ENCODE measurements at places on chromosomes 1 and 21.

DNA sequence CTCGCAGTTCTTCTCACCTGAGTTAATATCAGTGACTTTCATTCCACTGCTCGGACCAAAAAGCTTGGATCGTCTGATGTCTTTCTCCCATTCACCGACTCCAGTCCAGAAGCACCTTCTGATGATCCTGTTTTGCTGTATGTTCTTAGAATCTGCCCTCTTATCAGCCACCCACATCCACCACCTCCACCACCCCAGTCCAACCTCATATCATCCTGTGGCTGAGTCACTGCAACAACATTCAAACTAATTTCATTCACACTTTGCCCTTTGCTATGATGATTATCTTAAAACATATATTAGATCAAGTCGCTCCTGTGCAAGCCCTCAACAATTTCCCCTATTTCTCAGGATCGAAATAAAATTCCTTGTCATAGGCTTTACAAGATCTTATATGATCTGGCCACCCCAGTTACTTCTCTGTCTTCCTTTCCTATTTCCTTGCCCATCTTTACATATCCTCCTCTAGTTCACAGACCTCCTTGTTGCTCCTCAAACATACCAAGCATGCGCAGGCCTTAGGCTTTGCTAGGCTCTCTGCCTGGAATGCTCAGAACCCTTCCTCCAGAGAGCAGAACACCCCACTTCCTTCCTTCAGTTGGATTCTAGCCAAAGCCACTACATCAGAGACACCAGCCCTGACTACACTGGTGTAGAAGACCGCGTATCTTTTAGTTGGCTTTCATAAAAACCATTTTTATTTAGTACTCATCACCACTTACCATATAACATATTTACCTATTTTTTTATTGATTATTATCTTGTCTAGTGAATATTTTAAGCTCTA lies 335.7 kb upstream of the GREM2 start:
- DNase-seq, result peak; percentile 14

DNA sequence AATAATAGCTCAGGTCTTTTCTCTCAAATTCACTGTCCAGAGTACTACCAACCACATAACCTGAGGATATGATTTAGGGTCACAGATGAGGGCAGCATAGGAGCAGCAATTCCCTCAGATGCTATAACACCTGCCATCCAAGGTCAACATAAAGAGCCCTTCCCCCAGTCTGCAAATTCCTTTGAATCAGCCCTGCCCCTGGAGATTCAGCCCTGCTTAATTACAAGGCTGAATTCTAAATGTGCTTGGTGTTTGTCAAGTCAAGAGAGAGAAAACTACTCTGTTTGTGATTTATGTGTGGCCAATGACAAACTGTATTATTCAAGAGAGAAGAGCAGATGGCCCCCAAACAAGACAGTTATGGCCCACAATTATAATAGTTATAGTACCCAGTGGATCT lies 195.7 kb upstream of the ADGRL2 start:
- no peak for DNase-seq

GRCh38 chr1:230401763-230402294 lies 24.3 kb downstream of the PGBD5 start:
- peak; percentile 45 for DNase-seq

DNA sequence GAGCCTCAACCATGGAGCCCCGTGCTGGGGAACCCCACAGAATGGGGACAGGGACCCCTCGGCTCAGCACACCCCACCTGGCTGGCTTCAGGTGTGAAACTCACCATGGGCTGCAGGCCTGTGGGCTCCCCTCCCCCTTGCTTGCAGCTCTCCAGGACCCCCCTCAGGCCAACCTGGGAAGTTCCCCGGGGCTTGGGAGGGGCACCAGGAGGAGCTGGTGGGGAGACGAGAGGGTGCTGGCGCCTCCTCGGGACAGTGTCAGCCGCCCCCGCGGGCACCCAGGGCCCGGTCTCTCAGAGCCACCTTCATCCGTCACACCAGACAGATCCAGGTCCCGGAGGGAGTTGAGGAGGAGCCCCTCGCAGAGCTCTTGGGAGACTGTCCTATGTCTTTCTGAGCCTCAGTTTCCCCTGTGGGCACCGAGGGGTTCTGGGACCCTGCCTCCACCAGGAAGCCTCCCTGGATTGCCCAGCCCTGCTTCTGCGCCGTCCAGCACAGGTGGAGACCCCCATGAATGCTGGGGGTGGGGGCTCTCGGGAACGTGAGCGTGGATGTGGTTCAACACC lies 657 bp upstream of the TNFRSF18 start:
- DNase-seq, result no peak

- DNase-seq, result peak; percentile 93
Observed at GRCh38 chr1:100351095-100351887, 1.0 kb upstream of the CDC14A start.

- DNase-seq, result no peak
Observed at GRCh38 chr21:41010101-41010435, 157.9 kb upstream of the BACE2 start.

DNA sequence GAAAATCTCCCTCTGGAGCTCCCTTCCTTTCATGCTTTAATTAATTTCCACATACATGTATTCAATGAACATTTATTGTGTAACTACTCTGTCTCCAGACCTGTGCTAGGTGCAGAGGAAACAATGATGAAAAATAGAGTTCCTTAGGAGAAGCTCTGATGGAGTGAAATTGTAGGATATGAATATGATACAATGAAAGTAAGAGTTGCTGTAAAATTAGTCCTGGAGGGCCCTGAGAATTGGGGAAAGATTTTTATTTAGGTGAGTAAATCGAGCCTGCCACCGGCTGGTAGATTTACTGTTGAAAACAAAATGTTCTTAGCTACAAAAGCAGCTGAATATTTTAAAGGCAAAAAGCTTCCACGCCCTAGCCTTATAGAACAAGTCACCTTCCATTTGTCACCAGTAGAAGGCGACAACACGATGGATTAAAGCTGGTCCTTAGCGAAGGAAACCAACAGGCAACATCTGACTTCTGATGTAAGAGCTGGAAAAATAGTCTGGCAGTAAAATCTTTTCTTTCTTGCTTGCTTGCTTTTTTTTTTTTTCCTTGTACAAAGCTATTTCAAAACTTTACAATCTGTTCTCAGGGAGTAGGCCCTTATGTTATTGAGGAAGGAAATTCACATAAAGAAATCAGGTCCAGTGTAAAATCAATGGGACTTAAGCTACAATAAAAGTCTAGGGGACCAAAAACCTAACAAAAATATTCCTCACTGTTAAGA lies 82.0 kb upstream of the ROR1 start:
- DNase-seq, result peak; percentile 77

- no peak for DNase-seq
Observed at GRCh38 chr1:219283541-219283940, 109.9 kb downstream of the LYPLAL1 start.

DNA sequence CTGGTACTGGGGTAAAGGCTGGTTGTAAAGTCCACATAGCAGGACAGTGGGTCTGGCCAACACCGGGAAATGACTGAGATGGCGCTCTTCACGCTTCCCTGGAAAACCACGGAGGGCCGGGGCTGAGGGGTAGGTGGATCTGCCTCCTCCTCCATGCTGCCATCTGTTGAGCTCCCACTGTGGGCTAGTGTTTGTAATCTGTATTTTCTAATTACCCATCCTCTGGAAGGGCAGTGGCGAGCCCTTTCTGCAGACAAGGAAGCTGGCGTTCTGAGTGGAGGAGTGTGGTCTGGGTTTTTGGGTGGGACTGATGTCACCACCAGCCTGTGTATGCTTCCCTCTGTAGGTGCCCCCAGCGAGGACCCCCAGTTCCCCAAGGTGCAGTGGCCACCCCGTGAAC lies 34.1 kb upstream of the LHX4 start:
- no peak for DNase-seq

DNA sequence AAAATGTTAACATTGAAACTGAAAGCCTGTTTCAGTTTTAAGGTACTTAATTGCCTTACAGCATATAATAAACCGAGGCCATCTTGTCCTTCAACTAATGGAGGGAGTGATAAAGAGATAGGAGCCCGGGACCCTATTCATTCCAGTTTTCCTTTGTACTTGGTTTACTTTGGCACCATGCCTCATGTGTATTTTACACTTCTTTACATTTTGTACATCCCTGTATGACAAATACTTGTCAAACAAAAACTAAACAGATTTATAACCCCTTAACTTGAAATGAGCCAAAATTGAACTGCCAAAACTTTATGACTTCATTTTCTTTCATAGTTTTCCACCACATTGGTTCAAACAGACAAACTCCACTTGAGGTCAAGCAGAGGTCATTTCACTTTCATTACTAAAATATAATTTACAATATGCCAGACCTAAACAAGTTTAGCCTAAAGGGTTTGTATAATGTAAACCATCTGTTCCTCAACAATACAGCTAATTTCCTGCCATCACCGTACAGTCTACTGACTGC lies 30.9 kb upstream of the UBE2U start:
- DNase-seq, result peak; percentile 60

GRCh38 chr1:21564521-21565095 lies 55.4 kb downstream of the ALPL start:
- DNase-seq, result no peak

- DNase-seq, result no peak
Observed at GRCh38 chr1:245197121-245197520, 42.3 kb downstream of the KIF26B start.

DNA sequence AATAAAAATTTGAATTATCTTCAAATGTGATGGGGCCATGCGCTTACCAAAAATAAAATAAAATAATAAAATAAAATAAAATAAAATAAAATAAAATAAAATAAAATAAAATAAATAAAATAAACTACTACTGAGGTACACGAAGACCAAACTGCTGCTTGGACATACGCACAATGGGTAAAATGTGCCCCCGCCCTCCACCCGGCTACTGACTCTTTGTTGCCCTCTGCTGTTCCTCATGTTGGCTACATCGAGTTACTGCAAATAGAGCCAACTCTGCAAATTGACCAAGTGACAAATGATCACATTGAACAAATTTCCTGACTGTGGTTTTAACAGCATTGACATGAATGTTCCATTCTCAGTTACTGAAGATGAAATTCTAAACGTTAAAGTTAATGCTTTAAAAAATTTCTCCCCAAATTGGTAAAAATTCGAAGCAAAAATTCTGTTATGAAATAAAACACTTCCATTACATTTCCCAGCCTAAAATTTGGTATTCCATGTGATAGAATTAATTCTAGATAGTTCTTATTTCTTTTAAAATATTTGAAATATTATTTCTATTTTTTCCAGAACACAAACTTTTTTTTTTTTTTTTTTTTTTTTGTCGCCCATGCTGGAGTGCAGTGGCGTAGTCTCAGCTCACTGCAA lies 18.8 kb upstream of the MAP1LC3C start:
- peak; percentile 62 for DNase-seq

DNA sequence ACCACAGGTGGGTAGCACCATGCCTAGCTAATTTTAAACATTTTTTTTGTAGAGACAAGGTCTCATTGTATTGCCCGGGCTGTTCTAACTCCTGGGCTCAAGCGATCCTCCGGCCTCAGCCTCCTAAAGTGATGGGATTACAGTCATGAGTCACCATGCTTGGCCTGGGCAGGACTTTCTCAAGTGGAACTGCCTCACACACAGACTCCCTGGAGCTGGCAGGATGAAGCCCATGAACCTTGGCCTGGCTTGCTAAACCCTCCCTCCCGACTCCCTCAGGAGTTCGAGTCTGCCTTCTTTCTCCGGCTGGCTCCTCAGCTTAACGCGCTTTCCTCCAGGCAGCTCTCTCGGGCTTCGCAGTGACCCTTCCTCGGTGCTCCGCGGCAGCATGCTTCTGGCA lies 7.7 kb upstream of the ECE1 start:
- DNase-seq, result peak; percentile 45

GRCh38 chr1:172980456-172980855 lies 70.3 kb downstream of the TNFSF18 start:
- DNase-seq, result peak; percentile 56

- DNase-seq, result no peak
Observed at GRCh38 chr1:229003233-229004031, 267.5 kb upstream of the RAB4A start.

DNA sequence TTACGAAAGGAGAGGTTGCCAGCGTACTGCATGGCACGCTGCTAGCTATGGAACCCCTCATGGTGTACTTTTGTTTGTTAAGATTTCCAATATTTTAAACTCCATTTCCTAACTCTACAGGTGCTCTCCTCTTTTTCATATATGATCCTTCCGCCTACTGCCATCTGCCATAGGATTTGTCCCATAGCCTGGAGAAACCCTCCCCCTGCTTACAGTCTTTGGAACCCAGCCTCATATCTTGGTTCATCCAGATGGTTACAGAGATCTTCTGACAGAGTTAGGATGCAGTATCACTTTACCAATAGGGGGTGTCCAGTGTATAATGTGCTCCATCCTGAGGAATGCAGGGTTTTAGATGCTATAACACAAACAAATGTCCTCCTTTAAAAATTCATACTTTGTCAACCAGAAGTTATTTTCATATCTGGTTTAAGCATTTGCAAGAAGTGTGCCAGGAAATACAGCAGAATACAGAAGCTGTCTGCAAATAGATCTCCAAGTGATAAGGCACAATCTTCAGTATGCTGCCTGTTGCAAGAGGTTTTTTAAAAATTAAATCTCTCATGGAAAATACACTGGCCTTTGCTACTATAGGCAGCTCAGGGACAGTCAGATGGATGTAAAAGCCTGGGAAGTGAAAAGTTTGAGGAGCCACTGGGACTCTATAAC lies 377.8 kb downstream of the KCNH1 start:
- no peak for DNase-seq

- no peak for DNase-seq
Observed at GRCh38 chr1:9321986-9322660, 29.4 kb downstream of the SPSB1 start.

- no peak for DNase-seq
Observed at GRCh38 chr21:41643246-41643966, 123.4 kb downstream of the RIPK4 start.

DNA sequence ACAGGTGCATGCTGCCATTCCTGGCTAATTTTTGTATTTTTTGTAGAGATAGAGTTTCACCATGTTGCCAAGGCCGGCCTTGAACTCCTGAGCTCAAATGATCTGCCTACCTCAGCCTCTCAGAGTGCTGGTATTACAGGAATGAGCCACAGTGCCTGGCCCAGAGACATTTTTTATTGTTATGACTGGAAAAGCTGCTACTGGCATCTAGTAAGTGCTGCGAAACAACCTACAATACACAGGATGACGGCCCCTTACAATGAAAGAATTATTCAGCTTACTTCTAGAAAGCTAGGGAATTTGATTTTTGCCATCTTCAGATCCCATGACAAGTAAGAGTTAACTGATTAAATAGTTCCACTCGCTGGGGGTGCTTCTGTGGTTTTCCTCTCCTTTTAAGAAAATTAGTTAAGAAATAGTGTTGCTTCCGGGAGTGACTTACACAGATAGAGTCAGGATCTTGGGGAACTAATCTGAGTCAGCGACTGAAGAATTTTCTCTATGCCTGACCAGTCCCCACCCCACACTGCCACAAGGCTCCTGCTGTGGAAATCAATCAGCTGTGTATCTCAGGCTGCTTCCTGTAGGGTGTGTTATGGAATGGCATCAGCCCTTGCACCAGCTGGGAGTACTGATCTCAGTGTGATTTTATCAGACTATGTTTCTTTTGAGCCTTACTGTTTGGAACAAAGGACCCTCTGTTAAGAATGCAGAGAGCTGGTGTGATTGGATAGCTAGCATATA lies 93.0 kb upstream of the BMP8A start:
- DNase-seq, result peak; percentile 99

Measured in EL (cell line).